Heart left ventricle (tissue), 16 donors: ENCODE measurements at places on chromosomes 13 and 19. TPM values are rescaled to one million over a fixed set of nuclear protein-coding genes. Genes with fewer than 3 reads are reported as not detected.

DNA sequence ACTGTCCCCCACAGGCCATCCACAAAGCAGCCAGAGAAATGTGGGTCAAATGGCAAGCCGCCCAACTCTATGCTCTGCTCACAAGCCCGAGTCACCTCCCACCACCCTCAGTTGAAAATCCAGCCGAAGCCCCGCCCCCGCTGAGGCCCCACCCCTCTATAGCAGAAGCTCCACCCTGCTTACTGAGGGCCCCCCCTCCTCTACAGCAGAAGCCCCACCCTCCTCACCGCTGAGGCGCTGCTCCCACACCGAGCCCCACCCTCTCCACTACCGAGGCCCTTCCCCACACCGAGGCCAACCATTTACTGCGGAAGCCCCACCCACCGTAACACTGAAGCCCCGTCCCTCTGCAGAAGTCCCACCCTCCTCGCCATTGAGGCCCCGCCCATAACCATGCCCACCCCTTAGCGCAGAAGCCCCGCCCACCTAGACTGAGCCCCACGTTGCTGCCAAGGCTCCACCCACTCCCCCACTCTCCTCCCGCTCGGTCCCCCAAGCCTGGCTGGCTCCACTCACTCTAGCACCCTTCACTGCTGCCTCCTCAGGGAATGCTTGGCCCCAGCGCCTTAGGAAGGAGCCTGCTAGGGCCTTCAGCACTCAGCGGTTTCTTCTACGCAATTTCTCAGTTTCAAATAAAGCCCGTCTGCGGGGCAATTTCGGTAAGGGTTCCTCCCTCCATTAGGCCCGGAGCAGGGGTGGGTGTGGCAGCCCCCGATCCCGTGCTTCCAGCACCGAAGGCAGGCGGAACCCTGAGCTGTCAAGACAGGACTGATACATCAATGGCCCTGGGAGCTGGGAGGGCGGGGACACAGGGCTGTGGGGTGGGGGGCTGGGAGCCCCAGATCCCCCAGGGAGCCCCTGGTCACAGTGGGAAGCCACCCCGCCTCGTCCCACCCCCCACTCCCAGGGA lies 9.0 kb upstream of the MYDGF start:
- no peak overlapping the region for H3K27ac ChIP-seq
- H3K4me1 ChIP-seq = no peaks in the 10 kb centered on the region
- H3K4me3 ChIP-seq = no peak overlapping the region
- peaks cover 73% of the 10 kb centered on the region for H3K36me3 ChIP-seq
- no peak for DNase-seq

GRCh38 chr19:42095814-42096230 lies 19.9 kb downstream of the ZNF574 start:
- H3K36me3 ChIP-seq = no peaks in the 10 kb centered on the region
- H3K4me3 ChIP-seq = no peak overlapping the region
- H3K4me1 ChIP-seq = no peaks in the 10 kb centered on the region
- no peak overlapping the region for H3K27ac ChIP-seq

DNA sequence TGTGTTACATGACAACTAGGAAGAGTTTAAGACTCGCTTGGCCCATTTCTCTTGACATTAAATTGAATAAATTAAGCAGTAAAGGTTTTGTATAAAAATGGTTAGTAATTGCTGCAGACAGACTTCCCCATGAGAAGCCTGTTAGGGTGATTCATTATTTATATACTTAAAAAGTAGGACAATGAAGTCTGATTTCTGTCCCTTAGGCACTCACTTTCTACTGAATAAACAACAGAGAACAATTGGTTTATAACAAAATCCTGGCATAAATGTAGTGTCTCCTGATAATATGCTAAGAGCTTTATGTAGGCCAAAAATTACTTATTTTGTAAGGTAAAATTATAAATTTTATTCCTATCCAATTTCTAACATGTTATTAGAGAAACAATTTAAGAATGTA lies 2138.5 kb upstream of the PCDH20 start:
- no peak overlapping the region for H3K4me3 ChIP-seq
- no peak for DNase-seq
- no peaks in the 10 kb centered on the region for H3K4me1 ChIP-seq
- H3K36me3 ChIP-seq = no peaks in the 10 kb centered on the region
- no peaks in the 10 kb centered on the region for H3K27me3 ChIP-seq

- H3K27me3 ChIP-seq = peaks cover 7% of the 10 kb centered on the region
- no peaks in the 10 kb centered on the region for H3K36me3 ChIP-seq
- no peak overlapping the region for H3K27ac ChIP-seq
- no peak overlapping the region for H3K4me3 ChIP-seq
- DNase-seq = no peak
These were observed 38.6 kb upstream of the CD33 start for GRCh38 chr19:51186323-51186722.

ZNF607 gene
- total RNA-seq = 7.1 TPM

GRCh38 chr19:17988161-17988560 lies 19.8 kb upstream of the ARRDC2 start:
- H3K4me1 ChIP-seq = no peaks in the 10 kb centered on the region
- DNase-seq = no peak
- no peak overlapping the region for H3K4me3 ChIP-seq
- H3K27me3 ChIP-seq = peaks cover 18% of the 10 kb centered on the region

- H3K4me1 ChIP-seq = no peaks in the 10 kb centered on the region
- H3K27ac ChIP-seq = no peak overlapping the region
- H3K27me3 ChIP-seq = no peaks in the 10 kb centered on the region
These were observed 93.2 kb upstream of the CSNK1A1L start for GRCh38 chr13:37198629-37199028.
